ENCODE measurements at places on chromosomes 6 and 20.

DNA sequence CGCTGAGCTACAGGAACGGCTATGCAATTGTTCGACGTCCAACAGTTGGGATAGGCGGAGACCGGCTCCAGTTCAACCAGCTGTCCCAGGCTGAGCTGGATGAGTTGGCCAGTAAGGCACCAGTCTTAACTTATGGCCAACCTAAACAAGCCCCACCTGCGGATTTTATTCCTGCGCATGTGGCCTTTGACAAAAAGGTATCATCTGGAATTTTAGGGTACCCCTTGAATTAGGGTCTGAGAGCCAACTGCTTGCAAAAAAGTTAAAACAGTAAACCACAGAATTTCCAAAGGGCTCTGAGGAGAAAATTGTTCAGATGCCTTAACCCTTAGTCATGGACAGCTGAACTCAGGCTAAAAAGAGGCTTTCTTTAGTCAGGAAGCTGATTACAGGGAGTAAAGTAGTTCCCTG is 3.8 kb downstream of the EFHC1 start:
- no peaks in the 10 kb centered on the region for H3K27me3 ChIP-seq
- peaks cover 4% of the 10 kb centered on the region for H3K4me1 ChIP-seq
- H3K36me3 ChIP-seq = no peaks in the 10 kb centered on the region
- H3K4me3 ChIP-seq = no peak overlapping the region

- H3K36me3 ChIP-seq = no peaks in the 10 kb centered on the region
- H3K4me1 ChIP-seq = no peaks in the 10 kb centered on the region
- no peak overlapping the region for H3K27ac ChIP-seq
These were observed 1.0 kb downstream of the KHDC3L start for GRCh38 chr6:73363537-73363875.

GRCh38 chr20:25686081-25687067 is 10.3 kb downstream of the ZNF337 start:
- no peak for DNase-seq
- peaks cover 19% of the 10 kb centered on the region for H3K36me3 ChIP-seq
- H3K4me1 ChIP-seq = no peaks in the 10 kb centered on the region
- H3K27ac ChIP-seq = no peak overlapping the region

GRCh38 chr6:2556761-2557160 is 194.0 kb downstream of the MYLK4 start:
- no peak overlapping the region for H3K27ac ChIP-seq
- no peak for DNase-seq
- no peaks in the 10 kb centered on the region for H3K27me3 ChIP-seq

GRCh38 chr6:116714296-116714695 is 33.3 kb downstream of the KPNA5 start:
- no peak overlapping the region for H3K27ac ChIP-seq
- H3K27me3 ChIP-seq = no peaks in the 10 kb centered on the region
- no peak overlapping the region for H3K4me3 ChIP-seq
- H3K4me1 ChIP-seq = no peaks in the 10 kb centered on the region

GRCh38 chr6:1686117-1687098 is 76.7 kb downstream of the FOXC1 start:
- H3K4me1 ChIP-seq = peaks cover 14% of the 10 kb centered on the region
- no peak overlapping the region for H3K4me3 ChIP-seq
- H3K27me3 ChIP-seq = no peaks in the 10 kb centered on the region
- H3K27ac ChIP-seq = no peak overlapping the region
